IPS-NIHi11 (cell line): ENCODE measurements at places on chromosomes 12 and 14.

- no peak for DNase-seq
These were observed 1132.3 kb upstream of the FLRT2 start for GRCh38 chr14:84397631-84398030.

DNA sequence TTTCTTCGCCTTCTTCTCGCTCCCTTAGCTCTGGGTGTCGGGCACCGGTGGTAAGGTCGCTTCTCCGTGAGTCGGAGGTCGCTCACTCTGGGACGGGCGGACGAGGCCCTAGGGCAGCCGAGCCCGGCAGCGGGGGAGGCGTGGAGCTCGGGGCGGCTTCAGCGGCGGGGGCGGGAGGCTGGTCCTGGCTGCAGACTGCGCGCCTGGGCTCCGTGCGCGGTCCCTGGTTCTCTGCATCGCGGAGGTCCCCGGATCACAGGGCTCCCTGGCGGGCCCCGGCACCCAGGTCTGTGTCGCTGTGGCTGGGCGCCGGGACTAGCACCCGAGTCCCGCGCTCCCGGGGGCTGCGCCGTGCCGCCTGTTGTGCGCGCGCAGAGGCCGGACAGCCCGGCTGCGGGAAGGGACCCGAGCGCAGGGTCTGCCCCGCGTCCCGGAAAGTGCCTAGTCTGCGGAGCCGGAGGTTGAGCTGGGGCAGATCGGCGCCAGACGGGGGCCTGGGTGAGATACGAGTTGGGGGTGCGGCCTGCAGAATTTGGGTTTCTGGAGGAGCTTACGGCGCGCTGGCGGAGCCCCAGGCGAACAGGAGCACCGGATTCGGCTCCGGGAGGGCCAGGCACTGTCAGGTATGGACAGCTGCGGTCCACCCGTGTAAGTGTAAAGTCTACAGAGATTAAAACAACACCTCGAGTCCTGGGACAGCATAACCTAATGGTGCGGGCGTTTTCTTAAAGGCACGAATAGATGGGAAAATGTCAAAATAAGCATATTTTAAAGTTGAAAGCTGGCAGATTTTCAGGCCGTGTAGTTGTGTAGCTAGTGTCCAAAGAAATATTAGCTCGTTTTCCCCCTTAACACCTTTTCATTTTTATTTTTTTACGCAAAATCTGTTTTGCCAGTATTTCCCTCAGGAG is 713 bp downstream of the FRMD6 start:
- peak; percentile 55 for DNase-seq

- DNase-seq = peak; percentile 85
These were observed 323 bp downstream of the VTI1B start for GRCh38 chr14:67674139-67674479.

- DNase-seq = no peak
These were observed 13.7 kb downstream of the HNRNPC start for GRCh38 chr14:21255385-21256101.

GRCh38 chr12:128879898-128880764 is 26.9 kb downstream of the GLT1D1 start:
- no peak for DNase-seq

GRCh38 chr12:31752450-31752849 is 23.6 kb upstream of the AMN1 start:
- DNase-seq = no peak

DNA sequence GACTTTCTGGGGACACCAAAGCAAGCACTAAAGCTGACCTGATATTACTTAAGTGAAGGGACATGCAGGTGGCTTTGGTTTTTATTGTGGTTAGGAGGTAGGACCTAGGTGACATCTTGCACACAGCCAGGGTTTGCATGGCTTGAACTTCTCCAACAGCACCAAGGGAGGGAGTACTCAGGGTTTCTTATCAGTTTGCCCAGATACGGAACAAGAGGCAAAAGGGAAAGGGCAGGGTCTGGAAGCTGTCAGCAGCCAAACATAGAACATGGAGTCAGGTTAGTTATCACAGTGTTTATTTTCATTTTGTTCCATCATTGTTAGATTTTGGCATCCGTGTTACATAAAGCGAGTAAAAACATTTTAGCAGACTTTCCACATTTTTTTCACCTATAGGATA is 186.3 kb upstream of the CLEC14A start:
- no peak for DNase-seq

GRCh38 chr12:71069311-71069710 is 88.5 kb downstream of the TSPAN8 start:
- no peak for DNase-seq

GRCh38 chr12:123933214-123933613 is 39.4 kb downstream of the CCDC92 start:
- no peak for DNase-seq

DNA sequence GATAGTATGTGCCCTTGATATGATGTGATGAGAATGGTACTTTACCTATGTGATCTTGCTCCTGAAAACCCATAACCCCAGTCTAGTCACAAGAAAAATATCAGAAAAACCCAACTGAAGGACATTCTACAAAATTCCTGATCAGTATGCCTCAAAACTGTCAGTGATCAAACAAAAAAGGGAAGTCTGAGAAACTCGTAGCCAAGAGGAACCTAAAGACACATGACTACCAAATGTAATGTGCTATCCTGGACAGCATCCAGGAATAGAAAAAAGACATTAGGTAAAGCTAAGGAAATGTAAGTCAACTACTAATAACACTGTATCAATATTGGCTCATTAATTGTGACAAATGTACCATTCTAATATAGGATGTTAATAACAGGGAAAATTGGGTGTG is 4.1 kb upstream of the WIF1 start:
- no peak for DNase-seq

GRCh38 chr12:65827827-65828231 is 3.5 kb downstream of the HMGA2 start:
- no peak for DNase-seq

DNA sequence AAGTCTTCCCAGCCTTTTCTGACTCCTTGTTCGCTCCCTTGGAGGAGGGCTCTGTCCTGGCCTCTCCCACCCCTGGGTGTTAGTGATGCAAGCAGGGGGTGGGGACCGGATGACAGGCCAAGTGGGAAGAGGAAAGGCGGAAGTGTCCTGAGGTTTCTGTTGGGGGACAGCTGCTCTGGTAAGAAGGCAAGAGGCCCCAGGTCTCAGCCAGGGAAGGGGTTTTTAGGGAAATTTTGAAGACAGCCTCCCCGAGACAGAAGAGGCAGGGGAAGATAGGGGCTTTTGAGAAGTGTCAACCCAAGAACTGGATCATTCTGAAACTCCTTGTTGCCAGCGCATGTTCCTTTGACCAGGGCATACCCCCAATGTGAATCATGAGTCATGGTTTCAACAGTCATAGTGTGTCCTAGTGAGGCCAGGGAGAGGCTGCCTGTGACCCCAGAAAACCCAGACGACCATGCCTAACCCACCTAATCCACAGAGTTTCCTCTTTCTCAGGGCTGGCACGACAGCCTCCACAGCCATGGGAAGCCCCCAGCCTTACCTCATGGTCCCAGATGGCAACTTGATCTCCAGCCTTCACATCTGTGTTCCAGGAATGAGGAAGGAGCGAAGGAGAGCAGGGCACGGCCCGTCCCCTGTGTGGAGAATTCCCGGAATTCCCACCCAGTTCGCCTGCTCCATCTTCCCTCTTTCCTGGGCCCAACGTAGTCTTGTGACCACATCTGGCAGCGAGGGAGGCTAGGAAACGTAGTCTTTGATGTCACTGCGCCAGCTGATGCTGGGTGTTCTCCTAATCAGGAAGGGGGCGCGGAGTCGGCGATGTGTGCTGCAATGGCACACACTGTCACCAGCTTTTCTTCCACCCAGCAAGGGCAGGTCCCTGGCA is 4.9 kb upstream of the GPR132 start:
- DNase-seq = no peak

DNA sequence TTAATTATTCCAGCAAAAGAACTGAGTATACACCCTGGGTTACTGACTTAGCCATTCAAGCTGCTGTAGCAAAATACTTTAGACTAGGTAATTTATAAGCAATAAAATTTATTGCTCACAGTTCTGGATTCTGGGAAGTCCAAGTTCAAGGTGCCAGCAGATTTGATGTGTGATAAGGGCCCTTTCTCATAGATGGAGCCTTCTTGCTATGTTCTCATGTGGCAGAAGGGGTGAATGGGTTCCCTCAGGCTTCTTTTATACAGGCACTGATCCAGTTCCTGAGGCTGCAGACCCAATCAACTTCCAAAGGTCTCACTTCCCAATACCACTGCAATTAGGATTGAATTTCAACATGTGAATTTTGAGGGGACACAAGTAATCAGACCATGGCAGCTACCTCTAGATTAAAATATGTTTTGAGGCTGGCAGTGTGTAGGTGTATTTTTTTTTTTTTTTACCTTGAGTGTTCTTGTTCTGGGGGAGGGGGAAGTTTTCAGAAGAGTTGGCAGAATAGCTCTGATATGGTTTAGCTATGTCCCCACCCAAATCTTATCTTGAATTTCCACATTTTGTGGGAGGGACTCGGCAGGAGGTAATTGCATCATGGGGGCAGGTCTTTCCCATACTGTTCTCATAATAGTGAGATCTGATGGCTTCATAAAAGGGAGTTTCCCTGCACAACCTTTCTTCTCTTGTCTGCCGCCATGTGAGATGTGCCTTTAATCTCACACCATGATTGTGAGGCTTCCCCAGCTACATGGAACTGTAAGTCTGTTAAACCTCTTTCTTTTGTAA is 178.2 kb downstream of the RASSF9 start:
- DNase-seq = no peak

- DNase-seq = no peak
These were observed 9.7 kb downstream of the WSB2 start for GRCh38 chr12:118050972-118051910.

DNA sequence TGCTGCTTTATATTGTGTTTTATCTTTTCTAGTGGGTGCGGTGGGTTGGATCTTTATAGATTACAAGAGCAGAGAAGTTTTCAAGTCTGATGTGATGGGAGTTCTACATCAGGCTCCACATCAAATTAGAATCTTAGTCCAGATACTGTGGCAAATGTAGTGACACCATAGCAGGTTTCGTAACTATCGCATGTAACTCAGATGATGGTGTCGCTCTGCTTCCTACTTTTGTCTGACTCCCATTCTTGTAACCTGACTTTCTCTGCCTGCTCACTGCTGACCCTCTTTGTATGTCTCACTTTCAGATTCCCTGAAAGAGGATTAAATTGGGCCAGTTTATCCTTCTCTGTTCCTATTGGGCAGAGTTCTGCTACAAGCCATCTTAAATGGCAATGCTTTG is 22.8 kb upstream of the FBXO34 start:
- no peak for DNase-seq

GRCh38 chr12:76908303-76909017 is 29.6 kb upstream of the CSRP2 start:
- no peak for DNase-seq

DNA sequence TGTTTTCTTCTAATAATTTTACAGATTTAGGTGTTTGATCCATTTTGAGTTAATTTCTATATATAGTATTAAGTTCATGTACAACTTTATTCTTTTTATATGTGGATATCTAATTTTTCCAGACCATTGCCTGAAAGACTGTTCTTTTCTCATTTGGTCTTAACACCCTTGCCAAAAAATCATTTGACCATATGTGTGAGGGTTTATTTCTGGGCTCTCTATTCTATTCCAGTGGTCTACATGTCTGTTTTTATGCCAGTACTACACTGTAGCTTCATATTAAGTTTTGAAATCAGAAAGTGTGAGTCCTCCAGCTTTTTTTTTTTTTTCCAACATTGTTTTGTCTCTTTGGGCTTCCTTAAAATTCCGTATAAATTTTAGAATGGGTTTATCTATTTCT is 554.1 kb downstream of the KCNH5 start:
- no peak for DNase-seq

DNA sequence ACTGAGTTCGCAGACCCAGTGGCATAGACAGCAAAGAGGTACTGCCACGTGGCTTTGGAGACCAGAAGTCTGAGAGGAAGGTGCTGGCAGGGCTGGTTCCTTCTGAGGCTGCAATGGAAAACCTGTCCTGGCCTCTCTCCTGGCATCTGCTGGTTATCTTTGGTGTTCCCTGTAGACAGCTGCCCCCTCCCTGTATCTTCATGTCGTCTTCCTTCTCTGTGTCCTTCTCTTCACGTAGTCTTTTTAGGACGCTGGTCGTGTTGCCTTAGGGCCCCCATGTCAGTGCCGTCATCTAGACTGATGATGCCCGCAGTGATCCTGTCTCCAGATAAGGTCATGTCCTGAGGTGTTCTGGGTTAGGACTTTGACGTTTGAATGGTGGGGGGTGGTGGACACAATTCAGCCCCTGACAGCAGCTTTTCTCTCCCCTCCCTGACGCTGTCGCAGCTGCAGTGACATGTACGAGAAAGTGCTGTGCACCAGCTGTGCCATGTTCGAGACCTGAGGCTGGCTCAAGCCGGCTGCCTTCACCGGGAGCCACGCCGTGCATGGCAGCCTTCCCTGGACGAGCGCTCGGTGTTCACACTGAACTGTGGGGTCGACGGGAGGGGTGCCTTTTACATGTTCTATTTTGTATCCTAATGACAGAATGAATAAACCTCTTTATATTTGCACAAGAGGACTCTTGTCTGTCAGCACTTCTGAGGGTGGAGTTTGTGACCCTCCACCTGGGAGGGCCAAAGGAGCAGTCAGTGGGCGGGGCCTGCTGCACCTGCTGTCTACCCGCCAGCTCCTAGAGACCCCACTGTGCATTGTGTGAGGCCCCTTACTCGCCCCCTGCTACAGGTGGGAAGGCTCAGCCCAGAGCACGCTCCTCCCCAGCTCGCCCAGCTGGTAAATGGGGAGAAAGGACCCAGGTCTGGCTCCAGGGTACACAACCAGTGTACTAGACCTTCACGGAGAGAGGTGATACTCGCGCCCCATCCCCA is 6.3 kb downstream of the SIVA1 start:
- DNase-seq = no peak

GRCh38 chr12:96434107-96434506 is 33.9 kb upstream of the CDK17 start:
- no peak for DNase-seq

GRCh38 chr12:622416-622815 is 40.8 kb downstream of the NINJ2 start:
- DNase-seq = no peak

DNA sequence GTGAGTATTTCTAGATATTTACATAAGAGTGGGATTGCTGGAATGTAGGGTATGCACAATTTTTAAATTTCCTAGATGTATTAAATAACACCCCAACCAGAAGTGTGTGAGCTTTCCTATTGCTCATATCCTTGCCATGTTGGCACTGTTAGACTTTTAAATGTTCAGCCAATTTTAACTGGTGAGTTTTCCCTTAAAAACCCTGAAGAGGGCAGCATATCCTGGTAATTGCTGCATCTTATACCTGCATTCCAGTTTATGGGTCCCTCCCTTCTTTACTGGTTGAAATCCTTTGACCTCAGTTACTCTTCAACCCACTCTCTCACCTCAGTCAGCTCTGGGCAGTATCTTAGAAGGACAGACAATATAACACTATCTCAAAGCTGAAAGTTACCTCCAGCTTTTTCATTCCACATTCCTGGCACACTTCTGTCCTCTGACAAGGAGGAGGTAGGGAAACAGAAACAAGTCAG is 270.6 kb downstream of the PAWR start:
- DNase-seq = peak; percentile 53

GRCh38 chr12:48776956-48777355 is 11.9 kb downstream of the ADCY6 start:
- DNase-seq = no peak

- peak; percentile 38 for DNase-seq
These were observed 10.6 kb upstream of the PUS1 start for GRCh38 chr12:131918311-131919050.
